ENCODE measurements at places on chromosomes 6 and 20.

GRCh38 chr6:170046791-170047626, 243.9 kb downstream of the DLL1 start:
- DNase-seq, result no peak

- no peak for DNase-seq
Observed at GRCh38 chr6:159979136-159979874, 10.4 kb downstream of the IGF2R start.

GRCh38 chr20:37387519-37388269, 41.8 kb downstream of the SRC start:
- no peak for DNase-seq

DNA sequence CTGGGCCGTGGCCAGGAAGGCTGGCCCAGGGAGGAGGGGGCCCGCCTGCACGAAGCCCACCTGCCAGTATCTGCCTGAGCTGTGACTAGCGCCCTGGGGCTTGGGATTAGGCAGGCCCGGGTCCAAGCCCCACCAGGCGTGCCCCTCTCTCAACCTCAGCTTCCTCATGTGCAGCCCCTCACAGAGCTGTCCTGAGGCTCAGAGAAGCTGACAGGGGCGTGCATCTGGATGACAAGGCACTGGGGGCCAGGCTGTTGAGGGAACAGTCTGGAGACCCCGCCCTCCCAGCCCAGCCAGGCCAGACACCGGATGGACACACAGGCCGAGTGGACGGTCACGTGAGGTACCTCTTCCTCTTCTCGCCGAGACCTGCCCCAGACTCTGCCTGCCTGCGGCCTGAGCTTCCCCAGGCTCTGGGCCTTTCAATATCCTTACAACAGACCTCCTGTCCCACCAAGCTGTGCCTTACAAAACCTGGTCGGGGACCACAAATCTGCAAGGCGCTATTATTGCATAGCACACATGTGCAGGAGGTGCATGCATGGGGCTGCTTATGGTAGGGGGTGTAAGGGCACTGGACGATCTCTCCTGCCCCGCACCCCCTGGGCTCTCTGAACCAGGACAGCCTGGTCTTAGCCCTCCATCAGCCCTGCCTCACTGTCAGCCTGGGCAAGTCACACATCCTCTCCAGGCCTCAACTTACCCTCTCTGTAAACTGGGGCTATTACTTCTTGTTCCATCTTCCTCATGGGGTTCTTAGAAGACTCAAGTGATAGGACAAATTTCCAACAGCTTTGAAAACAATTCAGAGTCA, 20.0 kb downstream of the NOL4L start:
- no peak for DNase-seq

DNA sequence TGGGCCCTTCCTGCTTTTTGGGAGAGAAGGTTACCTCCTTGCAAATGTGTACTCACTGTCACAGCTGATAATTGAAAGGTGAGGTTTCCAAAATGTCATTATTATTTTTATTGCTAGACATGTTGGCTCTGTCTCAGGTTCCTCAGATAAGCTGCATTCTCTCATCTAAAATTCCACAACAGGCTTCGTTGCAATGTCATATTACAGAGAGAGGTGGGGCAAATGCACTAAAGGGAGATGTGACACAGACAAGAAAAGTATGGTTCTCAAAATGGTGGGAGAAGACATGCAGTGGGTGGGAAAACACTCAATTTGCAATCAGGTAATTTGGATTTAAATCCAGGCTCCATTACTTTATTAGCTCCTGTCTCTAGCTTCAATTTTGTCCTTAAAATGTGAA, 256.4 kb upstream of the POU3F2 start:
- DNase-seq, result no peak

DNA sequence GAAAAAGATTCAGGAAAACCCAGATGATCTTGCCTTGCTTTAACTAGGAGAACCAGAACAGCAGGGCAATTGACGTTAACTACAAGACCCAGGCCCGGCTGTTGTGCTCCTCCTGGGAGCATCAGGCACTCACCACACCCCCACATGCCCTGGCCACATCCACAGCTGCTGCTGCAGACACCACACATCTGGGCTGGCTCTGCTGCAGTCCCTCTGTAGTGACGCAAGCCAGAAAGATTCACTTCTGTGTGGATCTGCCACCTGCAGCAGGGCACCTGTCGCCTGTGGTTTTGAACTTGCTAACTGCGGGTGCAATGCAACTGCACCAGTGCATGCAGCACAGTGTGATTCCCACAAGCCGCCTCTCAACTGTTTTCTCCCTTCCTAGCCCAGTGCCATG, 228.8 kb downstream of the SYNDIG1 start:
- DNase-seq, result no peak

- no peak for DNase-seq
Observed at GRCh38 chr6:89941763-89942497, 47.7 kb downstream of the GJA10 start.

GRCh38 chr6:83952830-83953229, 80.7 kb upstream of the MRAP2 start:
- DNase-seq, result no peak

DNA sequence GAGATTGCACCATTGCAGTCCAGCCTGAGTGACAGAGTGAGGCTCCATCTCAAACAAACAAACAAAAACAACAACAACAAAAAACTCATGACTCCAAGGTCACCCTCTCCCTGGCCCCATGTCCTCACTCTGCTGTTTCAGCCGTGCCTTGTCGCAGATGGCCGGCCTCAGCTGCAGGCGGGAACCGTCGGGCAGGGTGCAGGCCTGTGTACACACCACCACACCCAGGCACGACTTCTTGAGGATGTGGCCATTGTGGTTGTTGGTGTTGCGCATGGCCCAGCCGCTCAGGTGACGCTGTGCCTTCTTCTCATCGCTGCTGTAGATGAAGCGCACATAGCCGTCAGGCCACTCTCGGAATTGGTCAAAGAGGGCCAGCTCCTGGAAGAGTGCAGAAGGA, 4.8 kb downstream of the GCM2 start:
- DNase-seq, result no peak

DNA sequence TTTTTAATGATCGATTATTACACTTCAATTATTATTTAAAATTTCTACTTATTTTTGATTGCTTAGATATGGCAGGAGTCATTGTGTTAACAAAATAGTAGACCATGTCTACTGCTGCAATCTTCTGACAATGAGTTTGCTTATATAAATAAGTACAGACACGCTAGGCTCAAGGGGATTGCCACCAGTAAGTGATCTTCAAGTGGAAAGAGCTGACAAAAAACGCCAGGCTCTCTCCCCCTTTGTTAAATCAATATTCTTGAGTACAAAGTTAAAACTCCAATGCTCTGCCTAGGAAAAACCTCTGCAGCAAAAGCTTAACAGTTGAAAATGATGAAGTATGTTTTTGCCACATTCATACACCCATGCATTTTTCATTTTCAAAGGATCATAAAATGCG, 738.1 kb downstream of the HDGFL1 start:
- no peak for DNase-seq
